Cerebellar cortex (tissue), 1 donor: ENCODE measurements at places on chromosomes 13 and 19.

GRCh38 chr19:18007917-18008673, at the start of gene ARRDC2:
ARRDC2 (plus strand) TSS chr19:18008170; CDS start chr19:18008311, 141 bp downstream.
- DNase-seq: peak; percentile 85

- no peak for DNase-seq
These were observed 549.0 kb upstream of the GPC6 start for GRCh38 chr13:92677571-92677970.

- DNase-seq: peak; percentile 81
These were observed 473.3 kb downstream of the ITGBL1 start for GRCh38 chr13:101925731-101926130.

- no peak for DNase-seq
These were observed 153.8 kb downstream of the PCDH9 start for GRCh38 chr13:67076378-67076777.

- DNase-seq: no peak
These were observed 511.8 kb upstream of the NBEA start for GRCh38 chr13:34430294-34430693.

GRCh38 chr19:21482863-21483276, 22.5 kb upstream of the ZNF429 start:
- no peak for DNase-seq

DNA sequence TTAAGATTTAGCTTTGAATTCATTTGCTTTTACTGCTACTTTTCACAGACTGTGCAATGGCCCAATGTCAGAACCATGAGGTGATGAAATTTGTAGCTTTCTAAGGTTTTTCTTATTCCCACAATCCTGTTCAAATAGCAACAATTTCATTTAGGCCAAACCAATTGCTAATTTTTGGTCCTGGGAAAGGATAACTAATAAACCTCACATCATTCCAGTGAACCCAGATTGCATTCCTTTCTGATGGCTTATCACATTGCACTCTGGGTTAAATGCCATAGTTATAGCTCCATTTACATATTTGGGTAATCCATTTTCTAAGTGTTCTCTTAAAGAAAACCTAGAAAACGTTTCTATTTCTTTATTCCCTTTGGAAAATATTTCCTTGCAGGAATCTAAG, 22.9 kb upstream of the POMP start:
- DNase-seq: no peak

DNA sequence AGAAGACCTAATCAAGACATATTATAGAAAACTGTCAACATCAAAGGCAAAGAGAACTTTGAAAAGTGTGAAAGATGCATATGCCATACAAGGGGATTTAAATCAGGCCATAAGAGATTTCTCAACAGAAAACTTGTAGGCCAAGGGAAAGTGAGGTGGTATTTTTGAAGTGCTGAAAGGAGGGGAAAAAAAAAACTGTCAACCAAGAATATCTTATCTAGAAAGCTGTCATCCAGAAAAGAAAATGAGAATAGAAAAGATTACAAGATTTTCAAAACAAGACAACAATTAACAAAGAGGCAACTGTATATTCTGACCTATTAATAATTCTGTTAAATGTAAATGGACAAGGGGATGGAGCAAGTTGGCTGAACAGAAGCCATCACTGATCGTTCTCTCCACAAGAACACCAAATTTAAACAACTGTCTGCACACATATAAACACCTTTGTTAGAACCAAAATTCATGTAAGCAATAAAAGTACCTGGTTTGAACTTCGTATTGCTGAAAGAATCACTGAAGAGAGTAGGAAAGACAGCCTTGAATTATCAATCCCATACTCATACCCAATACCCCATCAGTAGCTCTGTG, 880.1 kb upstream of the PCDH9 start:
- DNase-seq: no peak

DNA sequence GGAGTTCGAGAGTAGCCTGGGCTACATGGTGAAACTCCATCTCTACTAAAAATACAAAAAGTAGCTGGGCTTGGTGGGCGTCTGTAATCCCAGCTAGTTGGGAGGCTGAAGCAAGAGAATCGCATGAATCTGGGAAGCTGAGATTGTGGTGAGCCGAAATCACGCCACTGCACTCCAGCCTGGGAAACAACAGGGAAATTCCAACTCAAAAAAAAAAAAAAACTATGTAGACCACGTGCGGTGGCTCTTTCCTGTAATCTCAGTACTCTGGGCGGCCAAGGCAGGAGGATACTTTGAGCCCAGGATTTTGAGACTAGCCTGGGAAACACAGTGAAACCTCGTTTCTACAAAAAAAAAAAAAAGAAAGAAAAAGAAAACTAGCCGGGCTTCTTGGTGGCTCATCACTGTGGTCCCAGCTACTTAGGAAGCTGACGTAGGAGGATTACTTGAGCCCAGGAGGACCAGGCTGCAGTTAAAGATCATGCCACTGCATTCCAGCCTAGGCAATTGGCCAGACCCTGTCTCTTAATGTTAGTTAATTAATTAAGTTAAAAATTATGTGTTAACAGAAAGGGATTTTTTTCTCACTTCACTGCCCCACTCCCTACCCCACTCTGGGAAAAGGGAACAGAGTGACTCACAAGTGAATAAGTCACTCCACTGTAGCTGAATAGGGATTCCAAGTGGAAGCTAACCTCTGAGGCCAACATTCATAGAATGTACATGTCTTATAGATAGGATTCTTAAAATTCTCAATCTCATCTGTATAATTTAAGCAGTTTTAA, 2.2 kb downstream of the ZNF83 start:
- no peak for DNase-seq

- DNase-seq: no peak
These were observed 3.5 kb downstream of the PODNL1 start for GRCh38 chr19:13934785-13935109.

DNA sequence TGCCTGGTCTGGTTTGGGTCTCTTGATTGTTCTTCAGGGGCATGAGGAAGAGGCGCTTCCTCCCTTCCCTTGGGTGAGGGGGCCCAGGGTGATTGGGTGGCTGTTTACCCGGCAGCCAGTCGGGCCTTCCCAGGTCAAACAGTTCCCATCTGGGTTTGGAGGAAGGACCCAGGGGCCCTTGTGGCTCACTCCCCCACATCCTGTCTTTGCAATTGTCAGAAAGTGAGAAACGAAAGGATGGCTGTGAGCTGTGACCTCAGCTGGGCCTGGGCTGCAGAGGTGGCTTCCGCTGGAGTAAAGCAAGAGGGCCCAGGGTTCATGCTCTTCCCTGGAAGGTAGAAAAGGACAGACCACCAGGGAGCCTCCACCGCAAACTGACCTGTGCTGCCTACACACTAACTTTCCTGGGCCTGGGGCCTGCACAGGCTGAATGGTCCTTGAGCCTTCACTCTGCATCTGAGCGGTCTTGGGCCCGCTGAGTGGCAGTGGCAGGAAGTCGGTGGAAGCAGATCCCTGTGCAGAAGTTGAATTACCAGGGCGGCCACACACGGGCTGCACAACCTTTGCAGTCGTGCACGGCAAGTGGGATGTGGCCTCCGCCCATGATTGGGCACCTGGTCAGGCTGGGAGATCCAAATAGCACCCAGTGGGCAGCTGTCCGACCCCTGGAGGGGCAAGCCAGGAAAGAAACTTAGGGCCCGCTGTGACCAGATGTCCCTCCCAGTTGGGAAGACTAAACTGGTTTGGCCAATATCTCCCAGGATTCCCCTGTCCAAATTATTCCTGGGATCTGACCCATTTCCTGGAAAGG, 5.3 kb upstream of the CD79A start:
- DNase-seq: peak; percentile 72

DNA sequence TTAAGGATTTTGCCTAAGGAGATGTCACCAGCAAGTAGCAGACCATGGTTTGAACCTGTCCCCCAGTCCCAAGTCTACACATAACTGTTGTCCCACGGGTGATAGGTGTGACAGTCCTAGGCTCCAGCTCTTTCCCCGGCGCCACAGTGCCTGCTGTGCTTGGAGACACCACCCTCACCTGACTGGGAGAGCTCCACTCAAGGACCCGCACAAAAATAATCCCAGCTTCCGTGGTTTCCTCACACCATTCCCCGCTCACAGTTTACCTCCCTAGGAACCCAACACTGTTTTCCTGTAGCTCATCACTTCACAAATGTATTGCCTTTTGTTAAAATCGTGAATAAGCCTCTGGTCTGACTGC, 19.8 kb upstream of the RASA3 start:
- no peak for DNase-seq

DNA sequence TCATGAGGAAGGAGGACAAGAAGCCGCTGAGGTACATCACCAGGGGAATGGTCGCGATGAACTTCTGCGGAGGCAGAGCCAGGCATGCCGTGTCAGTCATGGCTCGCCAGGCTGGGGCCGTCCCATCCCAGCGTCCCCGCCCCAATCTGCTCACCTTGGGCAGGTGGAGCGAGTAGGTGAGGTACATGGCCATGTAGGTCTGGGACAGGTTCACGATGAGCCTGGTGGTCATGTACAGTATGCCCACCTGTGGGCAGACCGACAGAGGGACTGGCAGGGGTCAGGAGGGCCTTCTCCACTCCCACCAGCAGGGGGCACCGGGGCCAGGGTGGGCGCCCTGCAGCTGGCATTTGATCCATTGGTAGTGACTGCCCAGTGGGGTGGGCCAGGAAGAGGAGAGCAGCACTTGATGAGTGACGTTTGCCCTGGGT, 8.3 kb downstream of the TEKTIP1 start:
- no peak for DNase-seq

- DNase-seq: no peak
These were observed 33.5 kb downstream of the CLEC17A start for GRCh38 chr19:14616407-14616806.

DNA sequence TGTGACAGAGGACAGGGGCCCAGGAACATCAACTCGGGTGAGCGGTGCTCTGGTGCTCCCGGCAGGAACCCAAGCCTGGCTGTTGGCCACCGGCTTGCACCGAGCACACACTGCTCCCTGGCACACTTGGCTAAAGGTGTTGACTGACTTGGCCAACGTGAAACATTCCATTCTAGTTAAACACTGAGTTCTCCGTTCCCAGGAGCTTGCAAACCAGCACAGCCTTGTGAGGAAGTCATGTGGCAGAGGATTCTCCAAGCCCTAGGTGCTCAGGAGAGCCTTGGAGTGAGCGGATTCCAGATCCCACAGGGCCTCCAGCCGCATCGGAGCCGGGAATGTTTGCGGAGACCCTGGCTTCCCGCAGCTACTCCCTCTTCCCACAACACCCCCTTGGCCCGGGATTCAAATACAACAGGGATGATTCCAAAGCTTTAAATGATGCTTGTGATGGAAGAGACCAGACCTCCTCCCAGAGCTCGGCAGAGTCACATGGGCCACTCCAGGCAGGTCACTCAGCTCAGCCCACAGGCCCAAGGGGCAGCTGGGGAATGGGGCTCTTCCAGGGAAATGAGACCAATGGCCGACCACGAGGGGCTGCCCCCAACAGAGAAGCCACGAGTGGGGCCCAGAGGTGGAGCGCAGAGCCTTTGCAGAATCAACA, 2.9 kb downstream of the C13orf46 start:
- DNase-seq: peak; percentile 17

DNA sequence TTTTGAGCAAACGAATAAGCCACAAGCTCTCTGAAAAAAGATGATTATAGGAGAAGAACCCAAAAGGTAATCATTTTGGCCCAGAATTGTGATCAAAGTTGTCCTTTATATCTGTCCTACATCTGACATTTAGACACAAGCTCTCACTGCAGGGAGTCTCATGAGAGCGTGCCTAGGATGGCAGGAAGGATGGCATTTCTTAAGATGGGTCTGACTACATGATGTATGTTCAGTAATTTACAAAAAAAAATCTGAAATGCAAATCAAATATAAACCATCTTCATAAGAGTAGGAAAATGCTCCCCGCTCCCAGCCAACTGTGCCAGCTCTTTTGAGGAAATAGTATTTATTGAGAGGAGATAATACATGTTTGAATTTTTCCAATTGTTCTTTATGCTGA, 81.0 kb upstream of the MBNL2 start:
- DNase-seq: peak; percentile 7

DNA sequence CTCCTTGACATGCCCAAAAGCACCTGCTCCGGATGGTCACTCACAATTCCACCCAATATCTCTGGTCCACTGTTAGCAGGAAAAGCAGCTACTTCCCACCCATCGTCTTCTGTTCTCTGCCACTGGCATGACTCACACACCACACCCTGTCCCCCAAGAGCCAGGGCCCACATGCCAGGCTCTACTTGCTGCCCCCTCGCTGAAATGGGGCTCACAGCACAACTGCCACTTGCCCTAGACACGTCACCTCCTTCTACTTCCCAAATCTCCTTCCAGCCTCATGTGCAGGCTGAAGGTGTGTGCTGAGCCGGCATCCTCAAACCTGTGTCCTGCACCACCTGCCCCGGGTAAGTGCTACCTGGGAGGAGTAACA, 65.0 kb downstream of the TBC1D4 start:
- peak; percentile 16 for DNase-seq

DNA sequence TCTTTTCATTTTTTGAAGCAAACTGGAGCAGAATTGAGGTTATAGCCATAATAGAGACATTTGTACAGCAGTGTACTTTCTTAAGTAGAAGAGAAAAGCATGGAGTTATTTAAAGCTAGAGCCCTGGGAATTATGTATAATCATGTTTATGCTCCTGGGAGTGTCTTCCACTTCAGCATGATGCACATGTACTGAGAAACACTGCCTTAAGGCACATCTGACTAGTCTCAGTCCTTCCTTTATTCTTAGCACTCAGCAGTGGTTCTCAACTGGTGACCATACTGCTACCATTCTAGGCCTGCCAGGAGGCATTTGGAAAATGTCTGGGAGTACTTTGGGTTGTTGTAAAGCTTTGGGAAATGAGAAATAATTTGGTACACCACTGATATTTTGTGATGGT, 45.8 kb downstream of the VWA8 start:
- DNase-seq: no peak
